AG04450 (cell line): ENCODE measurements at places on chromosomes 4 and X. TPM values are rescaled to one million over a fixed set of nuclear protein-coding genes. Genes with fewer than 3 reads are reported as not detected.

DNA sequence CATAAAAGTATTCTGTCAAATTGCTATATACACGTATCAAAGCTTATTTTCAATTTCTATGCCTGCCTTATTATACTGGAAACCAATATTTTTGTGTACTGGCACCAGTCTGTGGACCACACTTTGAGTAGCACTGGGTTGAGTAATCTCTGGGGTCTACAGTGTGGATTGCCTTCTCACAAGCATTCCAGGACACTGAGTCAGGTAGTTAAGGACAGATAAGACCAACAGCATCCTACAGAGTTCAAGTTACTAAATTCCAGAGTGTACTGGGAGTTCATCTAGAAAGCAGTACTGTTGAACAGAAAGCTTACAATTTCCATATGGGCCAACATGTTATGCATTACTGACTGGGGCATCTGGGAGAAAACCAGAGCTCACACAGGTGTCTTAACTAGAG is 61.8 kb downstream of the VMA21 start:
- DNase-seq = no peak

DNA sequence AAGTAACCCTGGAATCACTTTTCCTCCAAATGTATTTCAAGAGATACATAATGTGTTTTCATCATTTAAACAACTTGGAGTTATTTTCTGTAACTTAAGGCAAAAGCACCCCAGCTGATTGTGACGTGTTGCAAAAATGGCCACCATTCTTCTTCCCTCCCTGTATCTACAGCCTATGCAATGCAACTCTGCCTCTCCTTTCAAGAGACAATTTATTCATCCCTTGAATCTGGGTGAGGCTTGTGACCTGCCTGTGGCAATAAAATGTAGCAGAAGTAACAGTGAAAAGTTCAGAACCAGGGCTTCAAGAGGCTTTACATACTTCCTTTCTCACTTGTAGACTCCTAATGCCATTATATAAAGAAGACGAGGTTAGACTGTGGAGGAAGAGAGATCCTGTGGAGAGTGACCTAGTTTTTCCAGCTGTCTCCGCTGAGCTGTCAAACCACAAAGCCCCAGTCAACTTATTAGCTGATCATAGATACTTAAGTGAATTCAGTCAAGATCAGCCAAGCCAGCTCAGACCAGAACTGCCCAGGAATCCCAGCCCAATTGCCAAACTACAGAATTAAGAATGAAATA is 81.0 kb upstream of the KLF3 start:
- no peak for DNase-seq

- no peak for DNase-seq
These were observed 5.6 kb downstream of the PF4 start for GRCh38 chr4:73976217-73976616.

DNA sequence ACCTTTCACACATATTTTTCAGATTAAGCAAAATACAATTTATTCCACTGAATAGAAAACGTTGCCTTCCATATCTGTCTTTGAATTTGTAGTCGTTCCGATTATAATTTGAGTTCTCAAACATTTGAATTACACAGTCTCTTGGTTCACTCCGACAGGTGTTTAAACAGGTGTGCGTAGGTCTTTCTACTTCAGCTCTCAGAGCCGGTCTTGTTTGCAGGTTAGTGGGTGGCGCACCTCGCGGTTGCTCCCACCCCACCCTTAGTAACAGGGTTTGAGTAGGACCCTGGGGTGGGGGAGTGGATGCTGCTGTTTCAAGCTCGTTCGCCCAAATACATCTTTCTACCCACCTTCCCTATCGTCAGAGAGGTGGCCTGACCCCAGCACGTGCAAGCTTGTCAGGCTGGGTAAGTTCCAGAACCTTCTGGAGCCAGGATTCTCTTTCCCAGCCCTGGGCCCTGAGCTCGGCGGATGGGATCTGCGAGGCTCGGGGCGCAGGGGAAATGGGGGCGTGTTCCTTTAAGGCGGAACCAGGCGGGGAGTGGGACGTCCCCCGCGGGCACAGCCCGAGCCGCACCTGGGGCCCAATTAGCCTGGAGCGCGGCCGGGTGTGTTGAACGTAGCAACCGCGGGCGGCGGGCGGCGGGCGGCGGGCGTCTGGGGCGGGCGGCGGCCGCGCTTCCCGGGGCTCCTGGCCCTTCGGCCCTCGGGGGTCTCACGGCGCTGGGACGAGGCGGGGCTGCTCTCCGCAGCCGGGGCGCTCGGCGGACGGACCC is at the start of gene FAM149A:
FAM149A (plus strand) TSS at position 591 of the 776 bp plus-strand sequence.
- DNase-seq = no peak

DNA sequence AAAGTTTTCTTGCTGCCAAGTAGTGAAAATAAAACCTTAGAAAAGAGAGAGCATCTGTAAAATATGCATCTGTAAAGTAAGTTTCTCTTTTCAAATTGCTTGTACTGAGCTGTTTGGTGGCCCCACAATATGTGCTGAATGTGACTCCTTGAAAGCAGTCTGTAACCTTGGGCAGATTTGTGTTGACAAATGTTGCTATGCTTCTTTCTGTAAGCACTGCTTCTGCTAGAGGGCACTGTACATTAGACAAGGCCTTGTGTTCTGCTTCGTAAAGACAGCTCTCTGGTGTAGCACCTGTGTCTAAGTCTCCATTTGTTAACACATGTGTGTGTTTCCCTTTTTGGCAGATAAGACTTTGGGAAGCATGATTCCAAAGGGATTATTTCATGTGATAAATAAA is 56.6 kb upstream of the NRK start:
- no peak for DNase-seq

DNA sequence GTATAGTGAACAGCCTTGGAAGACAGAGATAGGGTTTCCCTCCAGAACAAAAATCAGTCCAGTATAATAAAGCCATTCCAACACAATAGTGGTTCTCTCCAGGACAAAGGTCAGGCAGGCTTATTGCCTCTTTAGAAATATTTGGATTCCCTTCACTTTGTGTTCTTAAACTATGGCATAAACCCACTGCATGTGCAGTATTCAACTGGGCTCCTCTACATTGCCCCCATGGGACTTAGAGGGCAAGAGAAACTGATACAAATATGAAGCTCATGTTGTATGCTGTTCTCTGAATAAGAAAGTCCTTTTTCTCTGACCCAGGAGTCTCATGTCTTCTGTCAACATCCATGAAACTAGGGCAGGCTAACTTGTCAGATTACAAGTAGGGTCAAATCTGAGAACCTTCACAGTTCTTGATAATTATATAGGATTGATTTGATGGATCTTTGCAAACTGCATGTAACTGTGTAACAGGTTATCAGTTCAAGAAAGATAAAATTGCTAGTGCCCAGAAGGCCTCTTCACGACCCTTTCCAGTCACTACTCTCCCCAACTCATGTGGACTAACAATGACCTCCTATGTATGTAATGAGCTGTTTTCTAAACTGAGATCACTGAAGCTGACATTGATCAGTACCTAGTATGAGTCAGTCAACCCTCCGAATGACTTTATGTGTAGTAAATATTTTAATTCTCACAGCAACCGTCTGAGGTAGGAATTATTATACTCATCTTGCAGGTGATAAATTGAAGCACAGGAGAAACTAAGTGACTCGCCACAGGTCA is 31.9 kb upstream of the FAM9C start:
- DNase-seq = no peak

DNA sequence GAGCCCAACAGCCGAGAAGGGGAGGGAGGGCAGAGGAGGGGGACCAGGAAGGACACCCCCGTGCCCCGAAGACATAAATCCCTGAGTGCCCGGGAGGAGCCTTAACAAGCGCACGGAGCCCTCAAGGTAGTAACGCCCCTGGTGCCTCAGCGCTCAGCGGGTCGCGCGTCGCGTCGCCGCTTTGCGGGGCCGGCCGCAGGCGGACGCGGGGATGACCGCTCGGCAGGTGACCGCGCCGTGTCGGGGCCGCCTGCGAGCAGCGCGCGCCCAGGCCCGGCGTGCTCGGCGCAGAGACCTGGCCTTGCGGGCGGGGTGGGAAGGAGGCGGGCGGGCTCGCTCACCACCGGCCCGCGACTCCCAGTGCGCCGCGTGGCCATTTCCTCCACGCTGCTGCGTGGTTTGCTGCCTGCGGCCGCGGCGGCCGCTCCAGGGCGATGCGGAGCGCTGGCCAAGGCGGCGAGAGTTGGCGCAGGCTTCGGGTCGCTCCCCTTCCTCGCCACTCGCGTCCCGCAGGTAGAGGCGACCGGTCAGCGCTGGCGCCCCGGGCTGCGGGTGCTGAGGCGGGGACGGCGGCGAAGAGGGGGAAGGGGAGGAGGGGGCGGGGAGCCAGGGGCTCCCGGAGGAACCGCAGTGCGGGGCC is 632 bp downstream of the CCSER1 start:
- no peak for DNase-seq

DNA sequence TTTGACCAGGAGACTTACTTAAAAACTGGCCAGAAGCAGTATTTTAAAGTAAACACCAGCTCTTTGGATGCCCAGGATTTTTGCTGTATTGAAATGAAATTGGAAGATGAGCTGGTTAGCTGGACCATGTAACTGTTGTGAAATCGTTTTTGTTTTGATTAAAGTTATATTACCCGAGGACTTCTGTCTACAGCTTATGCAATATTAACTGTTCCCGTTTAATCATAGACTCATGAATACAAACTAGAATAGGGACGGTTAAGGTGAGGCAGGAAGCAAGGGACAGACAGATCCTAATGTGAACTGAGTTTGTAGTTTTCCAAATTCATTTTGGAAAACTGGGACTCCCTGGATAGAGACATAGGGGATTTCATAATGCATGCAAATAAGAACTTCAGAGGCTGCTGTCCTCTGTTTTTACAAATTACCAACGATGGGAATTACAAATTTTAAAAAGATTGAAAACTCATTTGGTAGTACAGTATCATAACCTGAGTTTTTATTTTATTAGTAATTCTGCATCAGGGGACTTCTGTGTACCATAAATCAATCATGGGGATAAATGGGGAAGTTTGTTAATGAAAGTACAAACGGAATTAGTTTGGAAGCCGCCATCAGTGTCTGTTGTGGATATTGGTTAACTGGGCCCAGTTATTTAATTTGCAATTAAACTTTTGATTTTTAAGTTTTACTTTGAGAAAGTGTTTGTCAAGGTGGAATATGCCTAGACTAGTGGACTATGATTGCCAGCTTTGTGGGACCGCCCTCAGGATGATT is 304.4 kb downstream of the AFF2 start:
- DNase-seq = no peak

DNA sequence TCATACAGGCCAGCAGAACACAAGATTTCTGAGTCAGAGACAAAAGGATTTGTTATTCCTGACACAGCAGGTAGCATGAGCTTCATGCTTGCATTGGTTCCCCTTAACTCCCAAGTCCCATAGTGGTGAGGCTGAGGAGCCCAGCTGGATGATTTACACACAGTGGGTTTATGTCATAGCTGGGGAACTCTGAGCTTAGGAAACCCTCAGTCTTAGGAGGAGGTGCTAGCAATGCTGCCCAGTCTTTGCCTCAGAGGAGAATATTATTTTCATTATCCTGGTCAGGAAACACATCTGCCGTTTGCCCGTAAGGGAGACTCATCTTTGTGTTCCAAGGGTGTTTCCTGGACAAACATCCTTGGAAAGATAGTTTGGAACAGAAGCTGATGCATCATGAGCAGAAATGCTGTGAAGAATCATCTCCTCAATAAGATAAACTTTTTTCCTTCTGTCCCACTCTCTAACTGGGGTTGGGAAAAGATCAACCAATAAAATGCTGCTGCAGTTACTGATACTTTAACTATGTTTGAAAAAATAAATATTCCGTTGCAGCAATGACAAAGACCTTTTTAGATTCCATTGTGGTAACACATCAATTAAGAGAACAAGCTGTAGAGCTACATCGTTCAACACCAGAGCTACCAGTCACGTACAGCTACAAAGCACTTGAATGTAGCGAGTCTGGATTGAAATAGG is 146.8 kb downstream of the DCLK2 start:
- DNase-seq = peak; percentile 92

DNA sequence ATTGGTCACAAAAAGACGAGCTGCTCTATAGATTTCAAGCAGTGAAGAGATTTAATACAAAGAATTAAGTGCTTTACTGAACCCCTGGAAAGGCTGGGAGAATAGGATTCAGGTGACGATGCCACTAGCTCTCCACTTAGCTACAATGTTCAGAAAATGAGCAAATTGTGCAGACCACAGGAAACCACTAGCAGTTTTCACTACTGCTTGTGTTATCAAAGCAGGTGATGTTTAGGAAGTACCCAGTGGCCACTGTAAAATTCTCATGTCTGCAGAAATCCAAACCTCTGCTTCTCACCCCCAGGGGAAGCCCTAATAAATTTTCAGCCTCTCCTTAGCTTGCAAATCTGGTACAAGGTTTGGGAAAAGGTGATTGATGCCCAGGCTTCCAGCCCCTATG is 165.1 kb downstream of the IL1RAPL1 start:
- DNase-seq = no peak

GRCh38 chr4:174334628-174335027 is 50.9 kb downstream of the CEP44 start:
- no peak for DNase-seq

GRCh38 chr4:20268028-20268427 is 16.3 kb downstream of the SLIT2 start:
- no peak for DNase-seq

- no peak for DNase-seq
These were observed 4.8 kb downstream of the MSANTD1 start for GRCh38 chr4:3253808-3254207.

- DNase-seq = no peak
These were observed 83.0 kb downstream of the MAML3 start for GRCh38 chr4:140070973-140071372.

DNA sequence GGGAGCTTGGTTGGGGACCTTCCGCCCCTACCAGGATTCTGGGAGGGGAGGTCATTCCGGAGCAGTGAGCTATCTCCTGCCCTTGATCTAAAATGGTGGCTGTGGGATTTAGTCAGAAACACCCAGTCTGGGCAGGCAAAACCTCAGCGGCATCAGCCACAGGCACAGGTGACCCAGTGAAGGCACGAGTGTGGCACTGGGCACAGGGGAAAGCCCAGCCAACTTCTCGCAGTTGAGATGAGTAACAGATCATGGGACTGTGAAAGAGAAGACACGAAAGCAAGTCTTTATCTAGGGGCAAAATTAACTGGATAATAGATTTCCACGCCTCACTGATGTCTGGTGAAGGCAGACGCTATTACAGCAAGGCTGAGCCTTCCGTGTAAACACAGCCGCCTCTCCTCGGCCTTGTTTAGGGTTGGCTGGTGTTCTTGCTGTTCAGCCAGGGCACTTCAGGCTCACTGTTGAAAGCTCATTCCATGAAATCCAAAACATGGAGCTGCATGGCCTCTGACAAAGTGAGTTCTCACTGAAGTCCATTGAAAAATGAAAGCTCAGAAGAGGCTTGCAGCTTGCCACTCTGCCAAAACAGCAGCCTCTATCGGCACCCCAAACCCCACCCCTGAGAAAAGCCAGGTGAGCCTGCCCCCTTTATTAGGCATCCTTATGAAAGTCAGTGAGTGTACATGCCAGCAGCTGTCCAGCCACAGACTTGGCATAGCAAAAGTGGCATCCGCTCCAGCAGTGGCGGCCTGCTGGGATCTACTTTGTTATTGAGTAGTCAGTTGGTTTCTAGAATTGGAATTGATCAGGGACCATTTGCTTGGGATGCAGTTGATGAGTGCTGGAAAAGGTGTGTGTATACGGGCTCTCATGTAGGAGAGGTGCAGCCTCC is 102.3 kb upstream of the MTM1 start:
- no peak for DNase-seq

GRCh38 chrX:149007423-149007822 is 497.7 kb downstream of the IDS start:
- DNase-seq = no peak

CCDC110 gene
- 0.84 and 1.1 TPM in 2 replicates for polyA plus RNA-seq

CTAG2 gene
- polyA plus RNA-seq = not detected in 2 replicates

TMEM150C gene
- 0.06 and 0.11 TPM in 2 replicates for polyA plus RNA-seq

MAOA gene
- 0.37 and 0.40 TPM in 2 replicates for polyA plus RNA-seq

ETDA gene
- not detected in 2 replicates for polyA plus RNA-seq

NMU gene
- polyA plus RNA-seq = not detected in 2 replicates
